ENCODE measurements at places on chromosomes 6 and 20.

- no peak for DNase-seq
Measured at GRCh38 chr6:117496383-117496990, 14.0 kb downstream of the DCBLD1 start.

DNA sequence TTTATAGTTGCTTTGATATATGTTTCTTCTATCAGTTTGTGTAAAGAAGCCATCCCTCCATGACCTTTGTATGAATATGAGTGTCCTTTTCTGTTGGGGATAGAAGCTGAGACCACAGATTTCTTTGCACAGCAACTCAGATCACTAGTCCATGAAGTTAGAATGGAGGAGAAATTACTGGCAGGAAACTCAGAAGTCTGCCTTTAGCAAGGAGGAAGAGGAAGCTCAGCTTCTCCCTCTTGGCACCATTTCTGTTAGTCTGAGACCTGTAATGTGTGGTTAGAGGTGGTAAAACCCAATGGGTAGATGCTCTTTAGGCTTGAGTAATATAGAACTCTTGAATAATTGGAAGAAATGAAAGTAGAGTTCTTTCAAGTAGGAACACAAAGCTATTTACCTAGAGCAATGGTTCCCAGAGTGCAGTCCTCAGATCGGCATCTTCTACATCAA is 995.3 kb upstream of the FLRT3 start:
- no peak for DNase-seq

- DNase-seq: no peak
Measured at GRCh38 chr20:62692801-62693523, 15.7 kb upstream of the NTSR1 start.

- no peak for DNase-seq
Measured at GRCh38 chr6:147245693-147246092, 41.5 kb downstream of the STXBP5 start.

DNA sequence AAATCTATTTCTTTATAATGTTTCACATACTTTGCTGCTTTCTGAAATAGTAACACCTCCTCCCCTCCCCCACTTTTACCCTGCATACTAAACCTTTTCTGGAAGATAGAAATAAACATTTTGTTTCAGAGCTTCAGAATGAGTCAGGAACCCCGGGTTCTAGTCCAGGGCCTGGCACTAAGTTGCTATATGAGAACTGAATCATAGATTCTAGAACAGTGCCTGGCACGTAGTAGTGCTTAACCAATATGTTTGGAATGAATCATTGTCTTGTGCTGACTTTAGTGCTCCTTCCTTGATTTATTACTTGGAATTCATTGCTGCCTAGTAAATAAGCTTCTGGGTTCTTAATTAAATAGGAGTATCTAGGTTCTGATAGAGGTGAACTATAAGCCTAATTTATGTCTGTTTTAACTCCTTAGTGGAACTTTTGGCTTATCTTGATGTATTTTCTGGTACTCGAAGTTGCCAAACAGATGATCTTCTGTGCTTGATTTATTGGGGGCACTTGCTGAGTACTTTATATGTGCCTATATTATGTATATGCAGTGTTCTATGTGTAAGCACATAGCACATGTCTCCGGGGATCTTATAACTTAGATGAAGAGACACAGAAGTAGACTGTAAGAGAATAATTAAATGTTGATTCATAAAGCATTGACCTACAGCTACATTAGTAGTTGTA is 18.6 kb downstream of the TAB2 start:
- no peak for DNase-seq

DNA sequence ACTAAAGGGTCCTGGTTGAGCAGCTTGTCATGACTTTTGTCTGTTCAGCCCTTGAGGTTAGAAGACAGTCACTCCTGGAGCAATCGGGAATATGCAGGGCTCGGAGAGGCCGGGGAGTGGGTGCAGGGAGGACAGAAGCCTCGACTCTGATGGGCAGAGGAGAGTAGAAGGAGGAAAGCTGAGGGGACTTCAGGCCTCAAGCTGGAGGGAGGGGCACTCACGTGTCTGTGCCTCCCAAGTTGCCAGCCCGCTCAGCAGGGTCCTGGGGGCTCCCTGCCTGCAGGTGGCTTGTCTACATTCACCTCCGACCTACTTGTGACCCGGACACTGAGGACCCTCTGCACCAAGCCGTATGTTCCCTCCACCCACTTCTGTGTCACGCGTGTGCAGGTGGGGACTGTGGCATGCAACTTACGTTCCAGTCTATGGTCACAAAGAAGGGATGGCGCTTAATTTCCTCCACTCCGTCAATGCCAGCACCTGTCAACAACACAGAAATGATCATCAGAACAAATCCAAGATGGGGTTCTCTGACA is 86.8 kb upstream of the MPC1 start:
- DNase-seq: no peak

DNA sequence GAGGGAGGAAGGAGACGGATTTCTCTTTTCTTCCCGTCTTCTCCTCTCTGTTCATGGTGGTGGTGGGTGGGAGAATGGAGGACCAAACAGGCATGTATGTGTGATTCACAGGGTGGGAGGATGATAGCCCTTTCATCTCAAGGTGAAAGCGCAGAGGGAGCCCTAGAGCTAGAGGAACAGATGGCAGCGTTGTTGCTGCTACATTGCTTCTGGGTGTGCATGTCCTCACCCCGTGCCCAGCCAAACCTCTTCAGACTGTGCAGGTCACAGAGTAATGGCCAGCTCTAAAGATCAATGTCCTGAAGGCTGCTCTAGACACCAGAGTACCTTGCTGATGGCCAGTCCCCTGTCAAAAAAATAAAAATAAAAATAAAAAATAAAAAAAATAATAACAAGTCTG is 301.8 kb downstream of the TBC1D7 start:
- DNase-seq: no peak

DNA sequence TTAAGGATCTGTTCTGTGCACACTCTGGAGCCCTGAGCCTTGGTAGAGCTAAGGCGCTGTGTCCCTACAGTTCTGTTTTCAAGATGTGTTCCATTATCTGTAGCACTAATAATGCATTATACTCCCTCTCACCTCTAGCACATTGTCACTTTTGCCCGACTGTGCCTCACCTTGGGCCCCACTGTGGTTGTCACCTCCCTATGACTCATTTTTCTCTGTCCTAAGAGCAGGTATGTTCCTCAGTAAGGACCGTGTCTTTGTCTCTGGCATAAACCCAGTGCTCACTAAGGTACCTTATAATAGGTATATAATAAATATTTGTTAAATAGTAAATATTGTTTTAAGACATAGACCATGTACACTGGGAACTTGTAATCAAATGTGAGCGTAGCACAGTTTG is 942.5 kb upstream of the CITED2 start:
- DNase-seq: no peak

DNA sequence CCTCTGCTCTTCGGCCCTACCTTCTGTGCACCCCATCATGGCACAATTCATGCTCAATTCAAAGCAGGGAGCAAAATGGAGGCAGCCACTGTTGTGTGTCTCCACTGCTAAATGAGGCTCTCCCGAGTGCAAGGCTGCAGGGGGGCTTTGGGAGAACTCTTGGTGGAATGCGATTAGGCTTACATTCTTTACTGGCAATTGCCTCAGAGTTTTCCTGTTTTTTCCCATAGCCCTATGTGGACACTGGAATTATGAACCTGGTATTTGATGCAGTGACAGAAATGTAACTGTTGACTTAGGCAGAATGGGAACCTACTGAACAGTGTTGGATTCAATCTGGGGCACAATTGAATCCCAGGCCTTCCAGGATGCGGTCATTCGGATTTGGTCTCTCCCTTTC is 187.9 kb upstream of the GMDS start:
- DNase-seq: no peak
